ENCODE measurements at places on chromosomes 6 and 20.
A peak's percentile ranks its signal among the peaks of the same experiment; 100 is the strongest.

- DNase-seq = no peak
Observed at GRCh38 chr6:125432963-125433362, 131.2 kb upstream of the HDDC2 start.

- DNase-seq = no peak
Observed at GRCh38 chr6:107246249-107246971, 131.1 kb upstream of the BEND3 start.

DNA sequence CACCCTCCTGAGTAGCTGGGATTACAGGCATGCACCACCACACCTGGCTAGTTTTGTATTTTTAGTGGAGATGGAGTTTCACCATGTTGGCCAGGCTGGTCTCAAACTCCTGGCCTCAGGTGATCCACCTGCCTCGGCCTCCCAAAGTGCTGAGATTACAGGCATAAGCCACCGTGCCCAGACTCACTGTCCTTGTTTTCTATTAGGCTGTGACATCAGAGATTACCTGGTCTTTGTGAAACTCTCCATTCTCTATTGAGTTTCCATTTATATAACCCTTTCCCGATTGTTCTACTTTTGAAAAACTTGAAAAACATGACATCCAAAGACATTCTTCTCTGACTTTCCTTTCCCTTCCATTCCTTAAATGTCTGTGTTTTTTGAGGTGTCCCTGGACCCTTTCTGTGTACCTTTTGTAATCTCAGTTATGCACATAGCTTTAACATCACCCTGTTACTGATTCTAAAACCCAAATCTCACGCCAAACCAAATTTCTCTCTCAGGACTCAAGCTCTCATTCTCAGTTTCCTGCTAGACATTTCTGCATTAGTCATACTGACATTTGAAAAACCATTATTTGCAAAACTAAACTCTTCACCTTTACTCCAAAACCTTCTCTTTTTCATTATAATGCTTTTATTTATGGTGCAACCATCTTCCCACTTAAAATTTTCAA, 137.0 kb downstream of the KHDC1L start:
- no peak for DNase-seq

DNA sequence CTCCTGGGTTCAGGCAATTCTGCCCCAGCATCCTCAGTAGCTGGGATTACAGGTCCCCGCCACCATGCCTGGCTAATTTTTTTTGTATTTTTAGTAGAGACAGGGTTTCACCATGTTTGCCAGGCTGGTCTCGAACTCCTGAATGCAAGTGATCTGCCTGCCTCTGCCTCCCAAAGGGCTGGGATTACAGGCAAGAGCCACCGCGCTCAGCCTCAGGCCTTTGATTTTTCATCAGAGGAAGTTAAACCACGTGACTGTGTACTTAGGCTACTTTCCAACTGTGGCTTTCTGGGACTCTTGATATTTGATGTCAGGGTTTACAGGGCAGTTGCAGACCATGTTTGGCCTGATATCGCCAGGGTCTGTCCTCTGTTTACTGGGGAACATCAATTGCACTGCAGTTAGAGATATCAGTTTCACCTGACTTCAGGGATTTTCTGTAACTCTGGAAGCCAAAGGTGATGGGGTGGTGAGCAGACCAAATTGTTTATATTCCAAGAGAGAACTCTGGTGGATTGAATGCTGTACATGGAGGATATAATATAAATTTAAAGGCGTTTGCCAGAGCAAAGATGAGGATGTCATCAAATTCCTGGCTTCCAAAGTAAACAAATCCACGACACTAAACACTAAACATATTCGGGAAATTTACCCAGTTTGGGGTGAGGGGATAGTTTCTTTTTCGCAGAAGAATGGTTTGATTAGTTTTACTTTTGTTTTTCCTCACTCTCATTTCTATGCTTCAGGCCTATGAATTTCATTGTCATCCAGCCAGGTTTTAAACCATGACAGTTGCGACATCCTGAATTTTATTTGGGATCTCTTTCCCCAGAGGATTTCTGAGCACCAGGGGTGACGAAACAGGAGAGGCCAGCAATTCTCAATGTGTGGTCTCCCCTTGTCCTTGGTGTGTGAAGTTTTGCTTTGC, 4.2 kb downstream of the PSMF1 start:
- DNase-seq = no peak

DNA sequence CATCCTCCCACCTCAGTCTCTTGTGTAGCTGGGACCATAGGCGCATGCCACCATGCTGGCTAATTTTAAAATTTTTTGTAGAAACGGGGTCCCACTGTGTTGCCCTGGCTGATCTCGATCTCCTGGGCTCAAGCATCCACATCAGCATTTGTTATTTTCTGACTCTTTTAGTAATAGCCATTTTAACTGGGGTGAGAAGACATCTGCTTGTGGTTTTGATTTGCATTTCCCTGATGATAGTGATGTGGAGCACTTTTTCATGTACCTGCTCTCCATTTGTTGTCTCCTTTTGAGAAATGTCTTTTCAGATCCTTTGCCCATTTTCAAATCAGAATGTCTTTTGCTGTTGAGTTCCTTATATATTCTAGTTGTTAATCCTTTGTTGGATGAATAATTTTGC, 22.2 kb upstream of the TULP4 start:
- no peak for DNase-seq

- DNase-seq = peak; percentile 37
Observed at GRCh38 chr6:34512738-34513115, 43.4 kb downstream of the SPDEF start.

- no peak for DNase-seq
Observed at GRCh38 chr6:7916959-7917358, 6.4 kb upstream of the TXNDC5 start.

DNA sequence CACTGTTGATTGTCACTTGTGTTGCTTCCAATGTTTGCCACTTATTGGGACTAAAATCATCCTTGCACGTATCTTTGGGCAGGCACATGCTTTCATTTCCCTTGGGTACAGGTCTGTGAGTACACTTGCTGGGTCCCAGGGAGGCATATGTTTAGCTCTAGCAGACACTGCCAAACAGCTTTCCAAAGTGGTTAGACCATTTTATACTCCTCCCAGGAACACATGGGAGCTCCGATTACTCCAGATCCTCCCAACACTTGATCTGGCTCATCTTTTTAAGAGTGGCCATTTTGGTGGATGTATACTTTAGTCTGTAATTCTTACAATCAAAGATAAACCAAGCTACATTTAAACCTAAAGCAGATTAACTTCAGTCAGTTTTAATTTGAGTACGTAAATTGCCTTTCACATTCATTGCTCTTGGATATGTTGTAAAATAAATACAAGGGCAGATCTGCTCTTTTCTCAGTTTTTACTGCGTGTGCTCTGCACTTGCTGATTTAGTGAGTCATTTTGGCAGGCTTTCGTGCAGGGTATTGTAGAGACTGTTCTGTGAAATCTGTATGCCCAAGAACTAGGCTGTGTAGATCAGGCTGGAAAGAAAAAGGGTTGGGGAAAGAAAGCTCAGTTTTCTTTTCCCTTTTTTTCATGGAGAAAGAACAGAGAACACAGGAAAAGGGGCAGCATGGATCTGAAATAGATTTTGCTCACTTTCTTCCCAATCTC, 19.5 kb downstream of the SLC22A1 start:
- DNase-seq = no peak

- DNase-seq = peak; percentile 29
Observed at GRCh38 chr20:58697201-58697866, 4.7 kb downstream of the NPEPL1 start.

DNA sequence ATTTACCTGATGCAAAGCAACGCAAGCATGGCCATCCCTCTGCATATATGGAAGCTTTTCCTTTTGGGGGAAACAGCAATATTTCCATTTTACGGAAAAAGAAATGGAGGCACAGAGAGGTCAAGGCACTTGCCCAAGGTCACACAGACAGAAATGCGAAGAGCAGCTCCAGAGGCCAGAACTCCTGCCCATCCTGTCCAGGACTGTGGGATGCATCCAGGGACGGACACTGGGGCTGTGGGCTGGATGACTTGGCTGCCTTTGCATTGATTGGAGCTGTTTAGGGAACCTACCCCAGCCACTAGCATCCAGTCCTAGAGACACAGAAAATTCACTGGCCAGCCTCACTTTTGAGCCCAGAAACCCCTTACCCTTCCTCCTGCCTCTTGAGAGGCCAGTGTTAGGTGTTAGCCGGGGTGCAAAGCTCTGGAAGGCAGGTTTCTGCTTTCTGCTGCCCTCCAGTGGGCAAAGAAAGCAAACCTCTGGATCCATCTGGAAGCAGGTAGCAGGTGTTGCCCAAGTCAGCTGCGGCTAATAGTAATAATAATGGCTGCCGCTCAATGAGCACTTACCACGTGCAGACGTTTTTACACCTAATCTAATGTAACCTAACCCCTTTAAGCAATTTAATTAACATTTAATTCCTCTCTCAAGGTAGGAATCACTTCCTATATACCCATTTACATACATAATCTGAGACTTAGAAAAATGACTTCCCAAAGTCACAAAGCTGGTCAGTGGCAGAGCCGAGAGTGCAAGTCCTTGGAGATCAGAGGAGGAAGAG, 31.7 kb upstream of the CCN5 start:
- DNase-seq = no peak
